ENCODE measurements at places on chromosomes 6 and 20.
A peak's percentile ranks its signal among the peaks of the same experiment; 100 is the strongest.

DNA sequence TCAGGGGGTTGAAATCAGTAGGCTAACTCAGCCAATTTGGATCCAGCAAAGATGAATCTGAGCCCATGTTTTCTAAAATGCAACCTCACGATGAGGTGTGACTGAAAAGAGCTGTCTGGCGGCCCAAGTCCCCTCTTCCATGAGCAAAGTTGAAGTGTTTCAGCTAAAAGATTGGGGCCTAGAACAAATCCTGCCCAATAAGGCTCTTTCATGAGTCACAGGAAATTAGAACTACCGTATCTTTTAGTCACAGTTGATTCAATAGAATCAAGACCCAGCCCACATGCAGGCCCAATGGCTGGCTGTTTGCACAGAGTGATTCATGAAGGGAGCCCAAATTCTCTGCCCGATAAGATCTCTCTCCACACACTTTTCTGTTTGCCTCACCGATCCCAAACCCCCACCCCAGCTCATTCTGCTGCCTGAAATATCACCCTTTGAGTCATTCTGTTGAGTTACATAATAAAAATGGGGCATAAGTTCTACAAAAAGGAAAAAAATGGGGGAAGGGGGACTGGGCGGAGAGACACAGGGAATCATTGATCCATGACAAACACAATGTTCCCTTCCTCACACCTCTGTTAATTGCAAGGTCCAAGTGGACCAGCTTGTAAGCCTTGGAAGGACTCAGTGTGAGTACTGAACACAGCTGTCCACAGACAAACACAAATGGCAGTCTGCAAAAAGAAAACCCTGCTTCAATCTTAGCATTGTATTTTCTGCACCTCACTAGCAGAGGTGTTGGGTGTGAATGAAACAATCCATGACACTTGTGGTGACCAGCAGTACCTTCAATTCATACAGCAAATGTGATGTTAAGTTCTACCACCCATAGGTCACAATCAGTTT, 13.8 kb downstream of the FOXQ1 start:
- no peak for DNase-seq

DNA sequence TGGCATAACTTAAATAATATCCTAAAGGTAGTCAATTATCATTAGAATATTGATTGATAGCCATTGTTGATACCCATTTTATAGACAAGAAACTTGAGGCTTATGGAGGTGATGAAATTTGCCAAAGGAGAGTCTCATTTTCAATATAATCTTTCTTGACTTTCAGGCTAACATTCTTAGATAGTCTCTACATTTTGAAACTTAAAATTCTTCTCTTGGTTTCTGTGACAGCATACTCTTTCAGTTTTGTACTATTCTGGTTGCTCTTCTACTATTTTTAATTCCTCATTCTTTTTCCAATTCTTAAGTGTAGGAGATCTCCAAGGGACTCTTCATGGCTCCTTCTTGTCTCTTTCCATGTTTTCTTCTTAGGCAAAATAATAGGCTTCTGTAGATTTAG, 3.7 kb upstream of the SH3BGRL2 start:
- DNase-seq: no peak

- no peak for DNase-seq
Measured at GRCh38 chr6:1837826-1838225, 228.1 kb downstream of the FOXC1 start.

GRCh38 chr6:73104921-73105320, 120.4 kb downstream of the KHDC1L start:
- DNase-seq: no peak

- no peak for DNase-seq
Measured at GRCh38 chr6:113570161-113570560, 287.0 kb upstream of the MARCKS start.

- DNase-seq: no peak
Measured at GRCh38 chr6:119002069-119002468, 67.1 kb upstream of the MCM9 start.

GRCh38 chr6:162615016-162615705, 112.4 kb downstream of the PRKN start:
- no peak for DNase-seq

- no peak for DNase-seq
Measured at GRCh38 chr20:59441306-59441705, 140.9 kb downstream of the EDN3 start.

GRCh38 chr20:61385296-61385695, 133.2 kb downstream of the CDH4 start:
- DNase-seq: no peak

GRCh38 chr6:53119772-53120409, 28.8 kb downstream of the GCM1 start:
- DNase-seq: no peak

- DNase-seq: no peak
Measured at GRCh38 chr20:23627501-23627900, 10.3 kb downstream of the CST3 start.

- no peak for DNase-seq
Measured at GRCh38 chr6:168562576-168563151, 121.7 kb downstream of the SMOC2 start.

GRCh38 chr6:167848783-167849182, 22.1 kb downstream of the AFDN start:
- no peak for DNase-seq

DNA sequence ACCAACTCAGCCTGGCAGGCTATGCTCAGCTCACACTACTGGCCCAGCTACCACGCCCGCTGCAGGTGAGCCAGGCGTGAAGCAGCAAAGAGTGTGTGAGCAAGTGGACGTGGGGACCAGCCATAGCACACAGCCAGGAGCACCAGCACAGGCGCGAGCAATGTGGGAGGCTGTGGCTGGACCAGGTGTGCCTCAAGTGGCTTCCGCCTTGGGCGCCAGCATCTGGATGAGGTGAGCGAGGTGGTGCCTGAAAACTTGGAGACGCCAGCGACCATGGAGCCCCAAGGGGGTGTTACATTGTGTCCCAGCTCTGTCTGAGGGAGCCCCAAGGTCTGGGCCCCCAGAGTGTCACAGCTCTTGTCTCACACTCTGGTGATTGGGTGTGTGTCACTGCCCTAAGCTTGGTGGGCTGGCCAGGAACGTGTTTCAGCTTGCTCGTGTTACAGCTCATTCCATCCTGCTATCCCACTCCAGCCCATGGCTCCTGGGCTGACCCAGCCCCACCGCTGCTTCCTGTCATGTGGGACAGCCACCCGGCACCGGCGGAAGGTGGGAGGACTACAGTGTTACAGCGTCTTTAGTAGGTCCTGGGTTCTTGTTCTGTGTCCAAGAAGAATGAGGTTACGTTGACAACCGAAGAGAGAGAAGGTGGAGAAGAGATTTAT, 508.0 kb upstream of the MMS22L start:
- DNase-seq: no peak

GRCh38 chr6:52788478-52788877, 15.1 kb downstream of the GSTA1 start:
- no peak for DNase-seq

GRCh38 chr6:139922236-139922635, 547.8 kb upstream of the CITED2 start:
- no peak for DNase-seq

GRCh38 chr6:9405825-9406224, 970.5 kb upstream of the SLC35B3 start:
- DNase-seq: no peak

- no peak for DNase-seq
Measured at GRCh38 chr6:92648364-92649086, 770.8 kb downstream of the EPHA7 start.

DNA sequence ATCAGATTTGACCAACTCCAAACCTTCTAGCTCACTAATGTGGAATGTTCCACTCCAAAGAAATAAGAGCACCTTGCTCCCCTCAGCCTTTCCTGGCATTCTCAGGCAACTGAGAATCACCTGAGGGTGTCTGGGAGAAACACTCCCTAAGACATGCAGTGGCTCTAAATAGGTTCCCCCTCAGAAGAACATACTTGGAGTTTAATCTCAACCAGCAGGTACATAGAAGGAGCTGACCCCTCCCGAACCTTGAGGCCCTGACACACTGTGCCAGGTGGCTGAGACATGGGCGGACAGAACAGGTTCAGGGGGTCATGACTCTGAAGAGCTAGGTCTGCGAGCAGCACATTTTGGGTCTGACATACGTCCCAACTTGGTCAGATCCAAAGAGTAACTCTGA, 107.6 kb upstream of the MAP3K4 start:
- DNase-seq: no peak

DNA sequence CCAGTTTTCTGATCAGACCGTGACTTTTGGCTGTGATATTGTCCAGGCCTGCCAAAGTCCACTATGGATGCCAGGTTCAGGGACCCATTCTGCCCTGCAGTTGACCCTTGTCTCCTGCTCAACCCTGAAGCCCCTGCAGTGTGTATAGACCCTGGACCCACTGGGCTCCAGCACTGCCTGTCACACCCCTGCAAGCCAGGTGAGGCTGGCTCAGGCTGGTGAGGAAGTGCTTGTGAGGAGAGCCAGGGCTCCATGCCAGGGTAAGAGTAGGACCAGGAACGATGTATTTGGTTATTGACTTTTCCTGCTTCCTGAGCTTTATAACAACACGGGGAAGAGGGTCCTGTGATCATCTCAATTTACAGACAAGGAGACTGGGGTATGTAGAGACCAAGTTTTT, 19.1 kb upstream of the CD93 start:
- no peak for DNase-seq

- no peak for DNase-seq
Measured at GRCh38 chr6:74574794-74575193, 631.1 kb downstream of the COL12A1 start.

- peak; percentile 37 for DNase-seq
Measured at GRCh38 chr6:32973144-32974015, 5.0 kb downstream of the BRD2 start.

DNA sequence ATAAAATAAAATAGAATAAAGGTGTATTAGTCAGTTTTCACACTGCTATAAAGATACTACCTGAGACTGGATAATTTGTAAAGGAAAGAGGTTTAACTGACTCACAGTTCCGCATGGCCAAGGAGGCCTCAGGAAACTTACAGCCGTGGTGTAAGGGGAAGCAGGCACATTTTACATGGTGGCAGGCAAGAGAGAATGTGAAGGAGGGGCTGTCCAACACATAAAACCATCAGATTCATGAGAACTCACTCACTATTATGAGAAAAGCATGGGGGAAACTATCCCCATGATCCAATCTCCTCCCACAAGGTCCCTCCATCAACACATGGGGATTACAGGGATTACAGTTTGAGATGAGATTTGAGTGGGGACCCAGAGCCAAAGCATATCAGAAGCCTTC, 41.1 kb upstream of the BCAS1 start:
- no peak for DNase-seq

- DNase-seq: no peak
Measured at GRCh38 chr20:32848846-32849245, 9.9 kb upstream of the EFCAB8 start.

DNA sequence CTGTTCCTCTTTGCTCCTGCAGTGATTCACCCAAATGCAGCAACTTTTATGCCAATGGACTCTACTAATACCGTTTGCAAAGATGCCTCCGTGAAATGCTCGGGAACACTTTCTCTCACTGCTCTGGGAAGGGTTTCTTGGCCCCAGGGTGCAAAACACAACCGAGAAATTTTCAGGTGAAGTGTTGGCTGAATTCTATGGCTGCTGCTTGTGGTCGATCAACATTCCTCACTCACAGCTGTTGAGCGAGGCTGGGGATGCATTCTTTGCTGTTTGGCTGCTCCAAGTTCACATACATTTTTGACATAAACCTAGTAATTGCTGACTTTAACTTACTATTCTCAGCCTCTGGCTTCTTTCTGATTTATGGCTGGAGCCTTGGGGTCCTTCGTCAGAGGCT, 342.0 kb upstream of the CHD6 start:
- DNase-seq: no peak

DNA sequence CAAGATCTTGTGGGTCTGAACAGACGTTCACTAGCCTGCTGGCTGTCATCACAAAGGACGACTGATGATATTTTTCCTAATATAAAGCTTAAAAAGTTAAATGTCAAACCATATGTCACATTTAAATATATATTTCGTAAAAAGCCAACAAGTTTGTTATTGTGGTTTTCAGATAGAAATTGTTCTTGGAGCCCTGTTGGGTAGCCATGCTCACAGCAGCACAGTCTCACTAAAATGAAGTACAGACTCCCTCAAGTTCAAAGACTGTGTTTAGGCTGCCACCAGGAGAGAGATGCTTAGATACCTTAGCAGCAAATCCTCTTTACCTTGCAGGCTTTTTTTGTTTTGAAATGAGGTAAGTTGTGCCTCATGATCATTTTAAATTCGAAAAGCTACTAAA, 17.8 kb downstream of the EEF1E1 start:
- DNase-seq: no peak

DNA sequence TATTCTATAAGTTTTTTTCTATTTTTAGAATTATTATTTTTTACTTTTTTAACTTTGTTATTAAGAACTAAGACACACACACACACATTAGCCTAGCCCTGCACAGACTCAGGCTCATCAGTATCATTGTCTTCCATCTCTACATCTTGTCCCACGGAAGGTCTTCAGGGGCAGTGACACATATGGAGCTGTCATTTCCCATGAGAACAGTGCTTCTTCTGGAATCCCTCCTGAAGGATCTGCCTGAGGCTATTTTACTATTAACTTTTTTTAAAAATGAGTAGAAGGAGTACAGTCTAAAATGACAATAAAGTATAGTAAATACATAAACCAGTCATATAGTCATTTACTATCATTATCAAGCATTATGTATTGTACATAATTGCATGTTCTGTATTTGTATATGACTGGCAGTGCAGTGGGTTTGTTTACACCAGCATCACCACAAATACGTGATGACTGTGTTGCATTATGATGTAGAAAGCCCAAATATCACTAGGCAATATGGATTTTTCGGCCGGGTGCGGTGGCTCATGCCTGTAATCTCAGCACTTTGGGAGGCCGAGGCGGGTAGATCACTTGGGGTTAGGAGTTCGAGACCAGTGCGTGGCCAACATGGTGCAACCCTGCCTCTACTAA, 57.9 kb downstream of the HIVEP1 start:
- no peak for DNase-seq

GRCh38 chr6:84766118-84766798, 1.9 kb upstream of the TBX18 start:
- no peak for DNase-seq

- DNase-seq: no peak
Measured at GRCh38 chr6:112651239-112651638, 304.1 kb downstream of the RFPL4B start.

Measured in stimulated activated naive CD4-positive, alpha-beta T cell treated with Interleukin-2 at 50 U/mL for 16 hours (primary cell).